ENCODE measurements at places on chromosomes 1 and 21.

- no peak for DNase-seq
Measured at GRCh38 chr1:21886486-21887215, 50.5 kb downstream of the HSPG2 start.

- DNase-seq = no peak
Measured at GRCh38 chr1:86956221-86956620, 41.8 kb downstream of the HS2ST1 start.

DNA sequence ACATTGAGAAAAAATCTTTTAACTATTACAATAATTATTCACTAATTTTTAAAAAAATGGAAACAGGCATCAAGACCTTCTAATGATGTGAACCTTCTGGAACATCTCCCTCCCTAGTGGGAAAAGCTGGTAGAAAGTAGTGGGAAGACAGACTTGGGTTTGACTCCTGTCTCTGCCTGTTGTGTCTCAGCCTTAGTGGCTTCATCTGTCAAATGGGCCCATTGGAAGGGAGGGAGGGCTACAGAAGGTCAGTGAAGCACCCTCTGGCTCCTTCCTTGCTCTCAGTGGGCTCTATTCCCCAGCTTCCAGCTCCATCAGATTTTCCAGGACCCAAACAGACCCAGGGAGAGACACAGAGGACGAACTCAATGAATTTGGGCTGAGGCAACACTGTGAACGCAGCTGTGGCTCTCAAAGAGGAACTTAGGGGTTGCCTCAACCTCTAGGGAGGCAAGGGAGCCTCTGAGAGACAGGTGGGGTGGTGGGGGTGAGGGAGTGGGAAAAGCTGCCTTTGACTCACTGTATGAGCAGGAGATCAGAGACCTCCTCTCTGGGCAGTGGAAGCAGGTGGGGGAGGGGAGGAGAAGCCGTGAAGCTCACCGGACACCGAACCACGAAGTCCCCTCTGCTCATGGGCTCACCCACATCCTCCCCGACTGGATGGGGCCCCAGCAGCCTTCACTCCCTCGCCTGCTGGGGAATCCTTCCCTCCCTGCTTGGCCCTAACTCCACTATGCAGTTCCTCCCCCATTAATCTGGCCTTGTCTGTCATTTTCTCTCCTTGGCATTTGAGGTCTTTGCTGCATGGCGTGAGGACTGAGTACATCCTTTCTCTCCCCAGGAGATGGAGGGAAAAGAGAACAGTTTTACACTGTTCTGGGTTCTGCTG lies 4.5 kb downstream of the CNR2 start:
- DNase-seq = no peak

DNA sequence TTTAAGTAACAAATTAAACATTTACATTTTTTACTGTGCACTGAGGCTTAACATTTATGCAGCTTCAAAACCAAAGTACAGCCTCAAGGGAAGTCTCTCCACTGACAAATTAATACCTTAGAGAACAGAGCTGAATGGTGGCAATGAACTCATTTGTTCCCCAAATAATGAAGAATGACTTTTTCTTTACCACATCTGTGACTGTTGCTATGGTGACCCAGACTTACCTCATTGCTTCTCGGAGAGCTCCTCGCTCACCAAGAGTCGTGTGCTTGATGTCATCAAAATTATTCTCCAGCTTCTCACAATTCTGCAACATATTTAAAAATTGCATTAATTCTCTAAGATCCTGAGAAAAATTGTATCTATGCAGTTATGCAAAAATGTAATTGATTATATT lies 92.9 kb downstream of the DPYD start:
- DNase-seq = no peak

DNA sequence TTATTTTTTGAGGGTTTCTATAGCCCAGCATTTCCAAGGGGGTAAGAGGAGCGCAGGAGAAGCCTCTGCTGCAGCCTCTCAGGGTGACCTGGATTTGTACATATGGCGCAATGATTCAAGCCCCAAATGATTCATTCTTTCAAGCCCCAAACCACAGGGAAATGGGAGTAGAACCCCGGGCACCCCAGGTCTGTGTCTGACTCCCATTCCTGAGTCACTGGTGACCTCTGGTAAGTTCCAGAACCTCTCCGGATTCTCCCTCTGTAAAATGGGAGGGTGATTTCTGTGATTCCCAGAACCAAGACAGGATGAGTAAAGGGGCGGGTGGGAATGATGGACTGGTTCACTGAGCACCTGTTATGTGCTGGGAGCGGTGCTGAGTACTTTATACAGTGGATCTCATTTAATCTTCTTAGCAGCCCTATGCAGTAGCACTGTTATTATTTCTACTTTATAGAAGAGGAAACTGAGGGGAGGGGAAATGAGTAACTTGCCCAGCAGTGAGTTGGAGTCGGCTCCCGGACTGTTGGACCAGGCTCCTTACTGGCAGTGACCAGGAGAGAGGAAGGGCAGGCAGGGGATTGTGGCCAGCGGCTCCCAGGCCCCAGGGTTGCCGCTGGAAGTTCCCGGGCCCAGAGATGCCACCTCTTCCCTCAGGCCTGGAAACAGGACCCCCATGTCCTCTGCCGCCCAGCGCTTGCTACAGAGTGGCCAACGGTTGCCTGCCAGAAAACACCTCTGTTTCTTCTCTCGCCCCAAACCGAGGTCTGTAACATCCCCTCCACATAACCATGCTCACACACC lies 20.3 kb upstream of the SLC26A9 start:
- no peak for DNase-seq

- DNase-seq = no peak
Measured at GRCh38 chr1:107467286-107467685, 326.4 kb downstream of the NTNG1 start.

Data from smooth muscle cell of the brain vasculature (primary cell).